ENCODE measurements at places on chromosomes 7 and 10. TPM values are rescaled to one million over a fixed set of nuclear protein-coding genes. Genes with fewer than 3 reads are reported as not detected.

Gene ETV1
- 13.9 TPM for total RNA-seq

Gene LDB3
- total RNA-seq, result not detected

Gene GCC1
- 18.6 TPM for total RNA-seq

Gene CPXM2
- not detected for total RNA-seq

Gene DEPP1
- 241 TPM for total RNA-seq

Gene SLC39A12
- not detected for total RNA-seq

Gene CPA1
- not detected for total RNA-seq

Gene MYL10
- not detected for total RNA-seq

Gene ATP6V0A4
- 0.09 TPM for total RNA-seq

Gene CTAGE8
- not detected for total RNA-seq

Gene INSYN2A
- not detected for total RNA-seq

Gene CYP3A7
- total RNA-seq, result not detected

Gene STARD3NL
- 98.0 TPM for total RNA-seq

Gene TAF3
- 0.87 TPM for total RNA-seq

Gene CLRN3
- total RNA-seq, result 0.33 TPM

Gene PANK1
- total RNA-seq, result 2.4 TPM

Gene CEP55
- 6.4 TPM for total RNA-seq

Gene OR2A42
- total RNA-seq, result not detected

Gene IL2RA
- total RNA-seq, result not detected

Gene HTR5A
- total RNA-seq, result not detected

Gene MAT1A
- not detected for total RNA-seq

Gene HHEX
- total RNA-seq, result 50.5 TPM

Gene GIMAP8
- total RNA-seq, result 241 TPM

Gene WIPF3
- not detected for total RNA-seq

Gene RAMP3
- 467 TPM for total RNA-seq

Gene GATA3
- total RNA-seq, result under 0.01 TPM

Gene FAM25A
- total RNA-seq, result not detected

Gene CACUL1
- total RNA-seq, result 28.1 TPM

Gene LOXL4
- 0.17 TPM for total RNA-seq

Gene COBL
- total RNA-seq, result 0.09 TPM

Gene SLC18A3
- not detected for total RNA-seq

Gene IFIT3
- 11.2 TPM for total RNA-seq

Gene INTS15
- 8.9 TPM for total RNA-seq

Gene SDK1
- 0.76 TPM for total RNA-seq

Gene C7orf57
- total RNA-seq, result not detected

Gene TMEM196
- total RNA-seq, result not detected

Gene THNSL1
- 5.4 TPM for total RNA-seq

Gene ZNF804B
- total RNA-seq, result not detected

Gene EIF3B
- 143 TPM for total RNA-seq

Gene LRRD1
- not detected for total RNA-seq

Gene OPN4
- not detected for total RNA-seq

Gene CYP2W1
- total RNA-seq, result not detected

Gene SPDYE2B
- not detected for total RNA-seq

Gene PTPRZ1
- not detected for total RNA-seq

Gene VENTX
- not detected for total RNA-seq
